Stimulated activated CD4-positive, alpha-beta T cell treated with anti-CD3 and anti-CD28 coated beads, Interleukin-2, amount 100 ng/mL, for 4 hours (primary cell): ENCODE measurements at places on chromosomes 6 and 20.

- DNase-seq, result no peak
Measured at GRCh38 chr6:106637051-106637716, 7.8 kb downstream of the QRSL1 start.

DNA sequence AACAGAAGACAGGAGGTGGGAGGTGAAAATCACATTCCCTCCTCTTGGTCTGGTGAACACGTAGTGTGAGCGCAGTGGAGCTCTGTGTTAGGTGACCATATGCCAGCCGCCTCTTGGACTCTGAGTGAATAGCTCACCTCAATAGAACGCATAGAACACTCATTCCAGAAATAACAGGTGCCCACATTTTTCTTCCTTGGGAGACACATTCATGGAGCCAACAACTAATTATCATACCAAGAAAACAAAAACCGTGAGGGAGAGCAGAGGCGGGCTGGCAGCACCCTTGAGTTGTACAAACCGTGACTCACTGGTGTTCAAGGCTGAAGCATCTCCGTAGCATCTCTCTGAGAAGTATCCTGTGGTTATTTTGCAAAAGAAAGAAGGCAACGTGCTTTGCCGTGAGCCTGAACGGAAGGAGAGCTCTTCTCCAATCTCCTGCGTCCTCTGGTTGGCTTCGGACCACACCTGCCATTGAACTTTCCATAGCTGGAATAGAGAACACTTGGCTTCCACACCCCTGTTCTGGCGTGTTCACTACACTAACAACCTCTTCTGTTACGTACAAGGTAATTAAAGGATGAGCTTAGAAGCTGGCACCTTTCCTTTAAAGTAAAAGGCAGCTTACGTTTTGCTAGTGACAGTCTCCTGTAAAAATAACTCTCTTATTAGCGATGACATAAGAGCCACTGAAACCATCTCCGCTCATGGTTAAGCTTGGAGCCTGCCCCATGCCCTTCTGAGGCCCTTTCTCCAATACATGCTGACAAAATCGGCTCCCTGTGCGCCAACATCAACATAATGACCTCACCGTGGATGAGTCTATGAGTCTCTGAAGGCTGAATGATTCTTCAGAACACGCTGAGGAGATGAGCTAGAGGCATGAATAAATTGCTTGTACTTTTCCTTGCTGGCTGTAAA is 30.2 kb upstream of the SGK1 start:
- DNase-seq, result no peak

GRCh38 chr20:54716174-54716747 is 240.9 kb downstream of the DOK5 start:
- no peak for DNase-seq

DNA sequence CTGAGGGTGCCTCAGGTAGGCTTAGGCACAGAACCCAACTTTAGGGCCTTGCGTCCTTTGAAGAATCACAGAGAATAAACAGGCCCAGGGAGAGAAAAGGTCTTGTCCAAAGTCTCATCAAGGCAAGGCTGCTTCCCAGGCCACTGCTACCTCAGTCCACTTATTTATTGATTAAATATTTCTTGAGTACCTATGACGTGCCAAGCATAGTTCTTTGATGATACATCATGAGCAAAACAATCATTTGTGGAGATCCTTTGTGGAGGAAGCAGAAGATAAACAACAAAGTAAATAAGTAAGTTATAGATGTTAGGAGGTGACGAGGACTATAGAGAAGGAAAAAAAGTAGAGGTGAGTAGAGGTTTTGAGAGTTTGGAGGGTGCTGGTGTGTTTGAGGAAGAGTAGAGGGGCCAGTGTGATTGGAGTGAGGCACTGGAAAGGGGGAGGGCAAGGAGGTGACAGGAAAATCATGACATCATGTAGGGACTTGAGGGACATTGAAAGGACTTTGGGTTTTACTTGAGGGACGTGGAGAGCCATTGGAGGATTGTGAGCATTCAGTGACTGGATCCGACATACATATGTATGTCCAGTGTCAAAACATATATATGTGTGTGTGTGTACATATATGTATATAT is 14.1 kb upstream of the CHMP4B start:
- DNase-seq, result no peak

- no peak for DNase-seq
Measured at GRCh38 chr6:158780988-158781691, 38.0 kb downstream of the EZR start.

DNA sequence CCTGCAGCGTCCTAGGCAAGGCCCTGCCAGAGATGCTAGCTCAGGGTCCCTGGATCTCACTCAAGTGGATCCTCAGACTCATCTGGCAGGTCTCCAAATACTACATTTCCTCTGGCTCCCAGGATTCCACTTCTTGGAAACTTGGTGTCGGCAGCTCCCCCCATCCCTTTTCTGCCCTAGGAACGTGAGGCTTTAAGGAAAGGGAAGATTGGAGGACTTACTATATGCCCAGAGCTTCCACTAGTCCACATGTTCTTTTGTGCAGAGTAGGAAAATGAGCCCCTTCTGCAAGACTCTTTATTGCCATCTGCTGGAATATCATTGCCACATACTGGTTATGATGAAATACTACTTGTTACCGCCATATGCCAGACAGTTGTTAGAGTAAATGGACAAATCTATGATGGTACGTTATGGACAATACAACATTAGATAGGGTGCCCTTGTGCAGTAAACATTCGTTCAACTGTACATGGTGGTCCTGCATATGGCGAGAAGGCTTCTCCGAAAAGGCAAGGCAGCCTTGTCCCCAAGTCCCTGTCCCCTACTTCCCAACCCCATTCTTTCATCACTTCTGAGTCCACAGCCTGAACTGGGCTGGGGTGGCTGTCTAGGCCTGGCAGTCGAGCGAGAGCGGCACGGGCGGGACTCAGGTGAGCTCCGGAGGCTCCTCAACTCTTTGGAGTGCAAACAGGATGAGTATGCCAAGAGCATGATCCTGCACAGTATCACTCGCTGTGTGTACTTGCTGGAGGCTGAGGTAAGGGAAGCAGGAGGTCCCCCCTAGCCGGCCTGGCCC is 780 bp downstream of the ARMC12 start:
- no peak for DNase-seq

GRCh38 chr6:158653577-158654354 is 3.9 kb downstream of the SYTL3 start:
- peak; percentile 83 for DNase-seq

GRCh38 chr20:45419188-45420091 is 3.5 kb downstream of the PIGT start:
- DNase-seq, result no peak

DNA sequence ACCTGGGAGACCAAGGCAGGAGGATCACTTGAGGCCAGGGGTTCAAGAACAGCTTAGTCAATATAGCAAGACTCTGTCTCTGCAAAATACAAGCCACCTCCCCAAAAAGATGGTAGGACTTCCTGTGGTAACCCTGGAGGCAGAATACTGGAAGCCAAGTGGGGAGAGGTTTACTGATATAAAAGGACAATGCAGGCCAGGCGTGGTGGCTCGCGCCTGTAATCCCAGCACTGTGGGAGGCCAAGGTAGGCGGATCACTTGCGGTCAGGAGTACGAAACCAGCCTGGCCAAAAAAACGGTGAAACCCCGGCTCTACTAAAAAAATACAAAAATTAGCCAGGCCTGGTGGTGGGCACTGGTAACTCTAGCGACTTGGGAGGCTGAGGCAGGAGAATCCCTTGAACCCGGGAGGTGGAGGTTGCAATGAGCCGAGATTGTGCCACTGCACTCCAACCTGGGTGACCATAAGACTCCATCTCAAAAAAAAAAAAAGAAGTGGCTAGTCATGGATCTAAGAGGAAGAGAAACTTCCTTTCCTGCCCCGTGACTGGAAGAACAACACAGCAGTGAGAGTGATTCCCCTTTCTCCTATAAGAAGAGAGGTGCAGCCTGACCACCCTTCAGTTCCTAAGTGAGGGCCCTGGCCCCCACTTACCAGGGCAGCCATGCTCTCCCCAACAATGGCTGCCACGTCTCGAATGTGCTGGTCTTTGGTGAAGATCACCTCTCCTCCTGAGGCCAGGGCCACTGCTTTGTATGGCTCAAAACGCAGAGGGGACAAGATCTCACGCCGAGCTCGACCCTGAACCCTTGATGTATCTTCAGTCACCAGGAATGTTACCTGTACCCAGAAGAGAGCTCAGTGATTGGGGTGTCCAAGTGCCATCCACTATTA is 6.2 kb downstream of the SAPCD1 start:
- no peak for DNase-seq

GRCh38 chr6:4029687-4030086 is 49.2 kb downstream of the FAM217A start:
- no peak for DNase-seq

- no peak for DNase-seq
Measured at GRCh38 chr20:3763671-3764601, 3.6 kb downstream of the ADISSP start.

- DNase-seq, result no peak
Measured at GRCh38 chr6:88890860-88891845, 72.3 kb downstream of the RNGTT start.

- DNase-seq, result no peak
Measured at GRCh38 chr20:3648951-3649350, 14.2 kb downstream of the GFRA4 start.

DNA sequence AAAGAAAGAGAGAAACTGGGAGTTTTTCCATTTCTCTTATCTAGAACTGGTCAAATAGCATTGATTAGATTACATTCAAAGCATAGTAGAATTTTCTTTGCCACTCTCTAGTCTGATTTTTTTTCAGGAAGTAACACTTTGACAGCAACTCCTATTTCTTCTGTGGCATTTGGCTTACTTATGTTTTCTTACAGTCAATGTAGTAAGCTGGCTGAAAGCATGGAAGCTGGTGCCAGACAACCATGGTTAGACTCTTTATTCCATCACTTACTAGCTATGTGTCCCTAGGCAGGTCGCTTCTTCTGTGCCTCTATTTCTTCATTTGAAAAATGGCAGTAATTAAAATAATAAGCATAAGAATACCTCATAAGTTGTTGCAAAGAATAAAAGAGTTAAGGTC is 54.2 kb upstream of the OPRM1 start:
- DNase-seq, result no peak
